ENCODE measurements at places on chromosomes 13 and 19.

DNA sequence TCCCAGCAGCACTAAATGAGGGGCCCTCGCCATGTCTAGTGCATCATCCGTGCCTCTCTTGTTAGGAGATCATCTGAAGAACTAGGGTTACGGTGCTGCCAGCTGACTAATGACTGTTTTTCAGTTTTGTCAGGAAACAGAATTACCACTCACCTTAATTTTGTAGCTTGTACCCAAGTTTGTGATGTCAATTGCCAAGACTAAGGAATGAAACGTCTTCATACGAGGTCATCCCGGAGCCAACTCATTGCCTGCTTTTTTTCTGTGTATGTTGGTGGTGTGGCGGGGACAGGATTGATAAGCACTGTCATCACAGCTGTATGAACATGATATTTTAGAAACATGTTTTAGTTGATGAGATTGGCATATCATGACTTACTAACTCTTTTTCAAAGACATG lies 100.6 kb downstream of the TNFRSF19 start:
- DNase-seq, result no peak

GRCh38 chr13:91236921-91237320 lies 110.6 kb upstream of the MIR17HG start:
- no peak for DNase-seq

GRCh38 chr13:75871059-75871458 lies 234.9 kb downstream of the LMO7 start:
- no peak for DNase-seq

- DNase-seq, result no peak
Observed at GRCh38 chr13:91389186-91389585, 9.2 kb upstream of the GPC5 start.

All from HFFc6 (cell line).